ENCODE measurements at places on chromosomes 7 and 10. TPM values are rescaled to one million over a fixed set of nuclear protein-coding genes. Genes with fewer than 3 reads are reported as not detected.
A peak's percentile ranks its signal among the peaks of the same experiment; 100 is the strongest.

GRCh38 chr7:8353991-8354390, 79.4 kb upstream of the NXPH1 start:
- no peak for ATAC-seq

Gene SFTPD
- total RNA-seq = not detected

Gene ATG9B
- total RNA-seq = 6.7 TPM

GRCh38 chr7:14389595-14389994, 400.1 kb upstream of the ETV1 start:
- no peak for ATAC-seq

GRCh38 chr10:121860810-121861209, 67.0 kb downstream of the ATE1 start:
- ATAC-seq = no peak

DNA sequence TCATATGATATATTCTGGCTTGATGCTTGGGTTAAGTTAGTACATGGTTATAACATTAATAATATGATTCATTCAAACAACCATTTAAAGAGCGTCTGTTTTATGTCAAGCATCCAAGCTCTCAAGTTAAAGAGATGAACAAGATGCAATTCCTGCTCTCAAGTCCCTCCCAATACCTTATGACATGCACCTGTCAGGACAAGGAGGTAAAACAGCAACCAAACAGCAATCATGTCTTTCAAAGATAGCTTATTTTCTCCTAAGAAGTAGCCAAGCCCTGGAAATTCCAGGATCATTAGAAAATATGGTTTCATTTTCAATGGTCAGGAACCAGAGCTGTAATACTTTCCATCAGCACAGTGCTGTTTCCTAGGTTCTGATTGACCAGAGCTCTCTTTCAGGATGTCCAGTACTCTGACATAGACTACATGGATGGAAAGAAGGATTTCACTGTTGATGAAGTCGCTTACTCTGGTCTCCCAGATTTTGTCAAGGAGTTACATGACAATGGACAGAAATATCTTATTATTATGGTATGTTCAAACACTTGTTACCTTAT, 29.0 kb downstream of the MGAM2 start:
- ATAC-seq = no peak

DNA sequence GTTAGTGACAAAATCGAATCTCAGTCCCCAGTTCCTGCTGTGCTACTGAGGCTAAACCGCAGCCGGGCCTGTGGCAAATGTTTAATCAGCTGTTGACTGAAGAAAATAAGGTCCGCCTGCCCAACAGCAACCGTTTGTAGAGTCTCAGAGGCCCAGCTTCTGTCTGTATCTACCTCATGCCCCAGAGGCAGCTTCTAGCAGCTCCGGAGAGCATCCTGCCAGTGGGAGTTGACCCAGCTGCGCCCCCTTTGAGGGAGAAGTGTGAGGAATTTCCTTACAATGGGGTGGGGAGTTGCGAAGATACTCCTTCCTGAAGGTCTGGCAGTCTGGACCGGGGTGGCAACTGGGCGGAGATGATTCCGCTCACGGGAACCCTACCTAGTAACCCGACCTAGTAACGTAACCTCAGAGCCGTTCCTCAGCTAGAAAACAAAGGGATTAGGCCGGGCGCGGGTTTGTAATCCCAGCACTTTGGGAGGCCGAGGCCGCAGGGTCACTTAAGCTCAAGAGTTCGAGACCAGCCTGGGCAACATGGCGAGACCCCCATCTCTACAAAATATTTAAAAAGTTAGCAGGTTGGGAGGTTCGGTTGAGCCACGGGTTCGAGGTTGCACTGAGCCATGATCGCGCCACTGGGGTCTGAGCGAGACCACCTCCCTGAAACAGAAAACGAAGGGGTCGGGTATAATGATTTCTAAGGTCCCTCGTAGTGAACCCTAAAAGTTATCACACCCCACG, 846 bp upstream of the ZNF775 start:
- peak; percentile 20 for ATAC-seq

Gene PDSS1
- total RNA-seq = 7.3 TPM

DNA sequence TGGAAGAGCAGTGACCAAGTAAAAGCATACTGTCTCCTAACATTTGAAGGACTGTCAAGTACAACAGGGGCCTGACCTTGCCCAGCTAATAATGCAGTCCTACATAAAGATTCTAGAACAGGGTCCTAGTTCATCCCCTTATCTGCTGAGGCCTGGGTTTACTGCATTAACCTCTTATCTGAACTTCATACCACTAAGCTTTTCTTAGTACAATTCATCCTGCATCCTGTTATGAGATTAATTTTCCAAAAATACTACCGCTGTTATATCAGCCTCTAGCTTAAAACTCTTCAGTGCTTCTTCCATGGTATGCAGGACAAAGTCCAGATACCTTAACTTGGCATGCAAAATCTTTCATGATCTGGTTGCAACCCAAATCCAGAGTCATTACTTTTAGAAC, 72.5 kb downstream of the CHRM2 start:
- no peak for ATAC-seq

Gene OPN1SW
- 0.78 TPM for total RNA-seq

DNA sequence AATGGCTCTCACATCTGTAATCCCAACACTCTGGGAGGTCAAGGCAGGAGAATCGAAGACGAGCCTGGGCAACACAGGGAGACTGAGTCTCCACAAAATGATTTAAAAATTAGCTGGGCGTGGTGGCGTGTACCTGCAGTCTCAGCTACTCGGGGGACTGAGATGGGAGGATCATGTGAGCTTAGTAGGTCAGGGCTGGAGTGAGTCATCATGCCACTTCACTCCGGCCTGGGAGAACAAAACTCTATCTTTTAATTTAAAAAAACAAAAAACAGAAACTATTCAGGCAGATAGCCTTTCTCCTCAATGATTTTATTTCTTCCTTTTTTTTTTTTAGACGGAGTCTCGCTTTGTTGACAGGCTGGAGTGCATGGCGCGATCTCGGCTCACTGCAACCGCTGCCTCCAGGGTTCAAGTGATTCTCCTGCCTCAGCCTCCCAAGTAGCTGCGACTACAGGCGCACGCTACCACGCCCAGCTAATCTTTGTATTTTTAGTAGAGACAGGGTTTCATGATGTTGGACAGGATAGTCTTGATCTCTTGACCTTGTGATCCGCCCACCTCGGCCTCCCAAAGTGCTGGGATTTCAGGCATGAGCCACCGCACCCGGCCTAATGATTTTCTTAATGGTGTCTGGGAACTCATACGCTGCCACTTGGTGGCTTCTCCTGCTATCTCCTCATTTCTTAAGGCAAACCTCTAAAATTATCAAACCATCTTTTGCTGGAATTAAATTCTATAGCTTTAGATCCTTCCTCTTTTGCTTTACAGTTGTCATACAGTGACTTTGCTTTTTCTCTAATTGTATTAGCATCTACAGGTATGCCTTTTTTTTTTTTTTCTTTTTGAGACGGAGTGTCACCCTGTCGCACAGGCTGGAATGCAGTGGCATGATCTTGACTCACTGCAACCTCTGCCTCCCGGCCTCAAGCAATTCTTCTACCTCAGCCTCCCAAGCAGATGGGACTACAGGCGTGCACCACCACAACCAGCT, 22.9 kb downstream of the SRPK2 start:
- ATAC-seq = no peak

- ATAC-seq = no peak
These were observed 1052.6 kb downstream of the REEP3 start for GRCh38 chr10:64573623-64574325.

Gene ABCB1
- total RNA-seq = 2.6 TPM

- no peak for ATAC-seq
These were observed 92.9 kb upstream of the SH2B2 start for GRCh38 chr7:102193806-102194205.

Gene GPAM
- total RNA-seq = 13.7 TPM

DNA sequence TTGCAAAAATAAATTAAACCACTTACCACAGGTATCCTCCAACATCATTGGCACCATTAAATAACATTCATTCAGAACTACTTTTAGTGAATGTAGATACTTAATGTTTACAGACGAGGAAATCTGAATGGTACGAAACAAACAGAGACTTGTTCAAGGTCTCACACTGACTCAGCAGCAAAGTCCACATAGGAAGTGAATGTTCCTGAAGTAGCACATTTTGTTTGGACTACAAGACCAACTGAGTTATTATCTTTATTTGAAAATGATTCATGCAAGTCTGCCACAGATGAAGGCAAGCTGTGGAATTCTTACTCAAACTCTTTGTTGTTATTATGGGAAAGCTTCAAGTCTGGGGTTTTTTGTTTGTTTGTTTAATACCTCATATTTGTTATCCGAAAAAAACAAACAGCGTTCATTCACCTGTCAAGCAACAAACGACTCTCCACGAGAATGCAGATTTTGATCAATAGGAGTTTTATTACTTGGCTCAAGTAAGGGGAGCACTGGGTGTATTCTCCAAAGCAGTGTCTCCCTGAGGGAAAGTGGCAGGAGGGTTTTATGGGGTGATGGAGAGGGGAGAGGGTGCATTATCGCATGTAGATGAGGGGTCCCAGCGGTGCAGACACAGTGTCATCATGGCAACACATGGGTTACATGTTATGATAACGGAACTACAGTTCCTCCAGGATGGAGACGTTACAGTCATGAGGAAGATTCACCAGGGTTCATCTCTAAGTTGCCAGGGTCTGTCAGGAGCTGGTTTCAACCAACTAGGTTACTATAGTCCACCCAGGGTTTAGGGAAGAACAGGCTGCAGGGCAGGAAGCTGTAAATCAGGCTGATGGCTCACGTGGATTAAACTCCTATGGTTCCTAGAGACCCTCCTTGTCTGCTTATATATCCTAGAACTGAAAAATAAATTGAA, 147.7 kb upstream of the AKR1E2 start:
- ATAC-seq = no peak

- ATAC-seq = no peak
These were observed 5.6 kb downstream of the BAG3 start for GRCh38 chr10:119656760-119657159.
